ENCODE measurements at places on chromosomes 5 and 9.
A peak's percentile ranks its signal among the peaks of the same experiment; 100 is the strongest.

- DNase-seq: no peak
Measured at GRCh38 chr5:79349047-79349446, 113.1 kb downstream of the JMY start.

DNA sequence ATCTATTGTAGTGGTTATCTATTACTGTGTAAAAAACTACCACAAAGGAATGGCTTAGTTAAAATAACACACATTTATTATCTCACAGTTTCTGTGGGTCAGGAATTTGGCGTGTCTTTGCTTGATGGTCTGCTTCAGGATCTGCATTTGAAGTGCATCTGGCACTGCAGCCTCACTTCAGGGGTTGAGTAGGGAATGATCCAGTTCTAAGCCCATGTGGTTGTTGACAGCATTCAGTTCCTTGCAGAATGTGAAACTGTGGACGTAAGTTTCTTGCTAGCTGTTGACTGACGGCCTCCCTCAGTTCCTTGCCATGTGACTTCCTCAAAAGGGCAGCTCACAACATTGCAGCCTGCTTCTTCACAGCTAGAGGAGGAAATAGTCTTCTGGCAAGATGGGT lies 2.1 kb upstream of the OGN start:
- DNase-seq: no peak

GRCh38 chr5:19608444-19609002 lies 379.5 kb downstream of the CDH18 start:
- no peak for DNase-seq

DNA sequence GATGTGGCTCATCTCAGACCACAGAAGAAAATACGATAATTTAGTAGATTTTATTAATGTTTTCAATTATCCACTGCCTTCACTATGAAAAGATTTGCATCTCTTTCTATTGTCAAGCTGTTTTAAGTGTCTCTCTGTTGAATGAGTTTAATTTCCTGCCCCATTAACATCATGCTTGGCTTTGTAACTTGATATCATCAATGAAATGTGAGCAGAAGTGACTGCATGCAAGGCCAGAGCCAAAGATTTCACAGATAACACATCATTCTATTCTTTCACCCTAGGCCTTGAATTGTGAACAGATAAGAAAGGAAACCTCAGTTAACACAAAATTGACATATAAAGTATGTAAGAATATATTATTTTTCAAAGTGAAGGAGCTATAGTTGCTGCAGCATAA lies 986.4 kb upstream of the CDH18 start:
- DNase-seq: peak; percentile 21

DNA sequence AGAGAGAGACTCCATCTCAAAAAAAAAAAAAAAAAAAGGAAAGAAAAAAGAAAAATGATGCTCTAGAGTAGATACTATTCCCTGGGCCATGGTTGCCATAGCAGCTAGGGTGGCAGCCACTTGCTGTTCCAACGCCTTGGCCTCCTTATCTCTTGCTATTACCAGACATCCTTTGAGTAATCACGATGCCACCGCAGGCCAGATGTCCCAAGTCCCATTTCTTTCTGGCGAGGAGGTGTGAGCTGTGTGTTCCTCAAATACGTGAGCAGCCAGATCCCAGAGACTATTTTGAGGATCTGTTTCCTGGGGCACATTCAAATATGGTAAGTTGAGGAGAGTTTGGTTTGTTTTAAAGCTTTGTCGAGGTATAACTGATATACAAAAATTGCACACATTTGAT lies 23.4 kb upstream of the GFPT2 start:
- no peak for DNase-seq

GRCh38 chr9:129458155-129458661 lies 162.7 kb downstream of the C9orf50 start:
- DNase-seq: peak; percentile 75

GRCh38 chr5:45508135-45508534 lies 188.0 kb downstream of the HCN1 start:
- DNase-seq: no peak

GRCh38 chr5:143652108-143652700 lies 159.8 kb upstream of the HMHB1 start:
- no peak for DNase-seq

- no peak for DNase-seq
Measured at GRCh38 chr9:85713897-85714296, 27.9 kb downstream of the AGTPBP1 start.

GRCh38 chr9:112465352-112465751 lies 21.3 kb upstream of the KIAA1958 start:
- no peak for DNase-seq

- DNase-seq: no peak
Measured at GRCh38 chr5:135814812-135815211, 19.7 kb upstream of the SLC25A48 start.

DNA sequence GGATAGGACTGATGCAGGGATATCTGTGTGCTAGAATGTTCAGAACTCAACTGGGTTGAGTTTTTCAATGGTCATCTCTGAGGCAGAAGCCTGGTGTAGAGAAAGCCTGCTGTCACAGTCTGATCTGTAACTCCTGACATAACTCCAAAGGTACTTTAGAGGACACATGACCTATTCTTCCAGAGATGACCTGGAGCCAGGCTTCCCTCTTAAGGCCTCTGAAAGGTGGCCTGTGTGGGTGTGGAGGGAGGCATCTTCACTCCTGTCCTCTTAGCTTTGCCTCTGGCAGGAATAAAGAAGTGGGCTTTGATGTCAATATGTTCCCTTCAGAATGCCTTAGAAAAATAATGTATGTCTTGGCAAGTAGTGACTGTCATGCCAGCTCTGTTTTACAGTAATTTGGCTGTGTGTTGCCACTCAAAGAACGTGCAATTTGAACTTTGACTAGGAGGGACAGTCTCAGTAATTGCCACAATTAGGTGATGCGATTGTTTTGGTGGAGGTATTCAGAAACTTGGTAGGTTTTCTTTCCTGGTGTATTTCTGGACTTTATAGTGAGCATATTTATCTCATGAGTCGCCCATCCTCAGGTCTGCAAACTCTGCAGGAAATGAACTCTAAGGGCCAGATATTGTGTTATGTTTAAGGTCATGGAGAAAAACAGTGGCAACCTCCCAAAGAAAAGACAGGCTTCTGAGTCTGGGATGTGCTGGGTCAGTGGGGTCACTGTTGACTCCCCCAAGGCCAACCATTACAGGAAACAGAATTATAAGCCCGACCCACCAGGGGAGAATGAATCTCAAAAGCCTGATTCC lies 3.2 kb upstream of the C5orf63 start:
- no peak for DNase-seq

DNA sequence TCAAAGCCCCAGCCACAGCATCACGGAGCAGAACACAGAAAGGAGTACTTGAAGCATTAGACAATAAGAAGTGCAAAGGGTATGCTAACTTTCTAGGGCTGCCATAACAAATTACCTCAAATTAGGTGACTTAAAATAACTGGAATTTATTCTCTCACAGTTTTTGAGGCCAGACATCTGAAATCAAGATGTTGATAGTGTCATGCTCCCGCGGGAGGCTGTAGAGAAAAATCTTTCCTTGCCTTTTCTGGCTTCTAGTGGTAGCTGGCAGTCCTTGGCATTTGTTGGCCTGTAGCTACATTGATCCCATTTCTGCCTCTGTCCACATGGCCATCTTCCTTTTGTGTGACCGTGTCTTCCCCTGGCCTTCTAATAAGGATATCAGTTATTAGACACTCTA lies 51.9 kb upstream of the SPDL1 start:
- no peak for DNase-seq

GRCh38 chr5:116942622-116943021 lies 368.0 kb upstream of the SEMA6A start:
- DNase-seq: no peak

- DNase-seq: peak; percentile 78
Measured at GRCh38 chr9:112308588-112308987, 24.8 kb downstream of the PTBP3 start.

DNA sequence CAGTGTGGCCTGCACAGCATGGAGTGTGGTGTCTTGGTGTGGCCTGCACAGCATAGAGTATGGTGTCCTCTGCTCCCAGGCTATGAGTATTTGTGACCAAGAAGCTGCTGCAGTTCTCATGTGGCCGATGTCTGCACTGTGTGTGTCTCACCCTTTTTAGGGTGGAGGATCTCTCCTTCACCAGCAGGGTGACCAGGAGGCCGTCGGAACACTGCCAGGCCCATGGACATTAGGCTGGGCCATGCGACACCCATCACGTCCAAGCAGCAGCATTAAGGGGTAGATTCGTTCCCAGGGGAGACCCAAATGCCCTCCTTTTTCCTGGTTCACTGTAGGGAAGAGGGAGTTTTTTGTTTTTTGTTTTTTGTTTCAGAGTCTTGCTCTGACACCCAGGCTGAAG lies 115.3 kb upstream of the SPIN1 start:
- no peak for DNase-seq

GRCh38 chr5:94395468-94395867 lies 222.9 kb downstream of the KIAA0825 start:
- DNase-seq: no peak

GRCh38 chr5:167899490-167900070 lies 391.9 kb upstream of the WWC1 start:
- DNase-seq: no peak

DNA sequence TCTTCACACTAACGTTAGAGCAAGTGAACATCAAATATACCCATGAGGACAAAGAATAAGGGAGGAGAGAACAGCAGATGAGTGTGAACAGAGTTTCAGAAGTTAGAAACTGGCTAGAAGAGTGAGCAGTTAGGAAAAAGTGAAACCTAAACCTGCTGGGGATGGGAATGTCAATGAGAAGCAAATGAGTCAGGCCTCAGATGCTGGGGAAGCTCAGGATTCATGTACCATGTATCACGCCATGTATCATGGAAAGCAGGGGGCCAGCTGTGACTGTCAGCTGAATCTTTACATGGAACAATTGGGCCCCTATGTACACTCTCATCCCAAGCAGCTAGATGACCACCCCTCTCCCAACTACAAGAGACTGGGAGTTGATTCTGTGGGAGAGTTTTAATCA lies 16.2 kb downstream of the GDF9 start:
- DNase-seq: no peak

- DNase-seq: no peak
Measured at GRCh38 chr5:123452401-123452800, 29.2 kb upstream of the CEP120 start.

- no peak for DNase-seq
Measured at GRCh38 chr9:16308645-16309044, 561.8 kb downstream of the BNC2 start.

- DNase-seq: no peak
Measured at GRCh38 chr5:74579215-74579614, 61.3 kb downstream of the ENC1 start.

- no peak for DNase-seq
Measured at GRCh38 chr9:15304632-15305031, 2.4 kb downstream of the TTC39B start.

- DNase-seq: no peak
Measured at GRCh38 chr5:58491216-58491892, at the start of gene GAPT. TSS of gene GAPT (plus strand) at chr5:58491435. CDS start at chr5:58494537, 3,102 bp downstream.

GRCh38 chr9:137986268-137987099 lies 108.9 kb downstream of the CACNA1B start:
- no peak for DNase-seq

- DNase-seq: no peak
Measured at GRCh38 chr5:146321571-146321970, 17.1 kb upstream of the POU4F3 start.

DNA sequence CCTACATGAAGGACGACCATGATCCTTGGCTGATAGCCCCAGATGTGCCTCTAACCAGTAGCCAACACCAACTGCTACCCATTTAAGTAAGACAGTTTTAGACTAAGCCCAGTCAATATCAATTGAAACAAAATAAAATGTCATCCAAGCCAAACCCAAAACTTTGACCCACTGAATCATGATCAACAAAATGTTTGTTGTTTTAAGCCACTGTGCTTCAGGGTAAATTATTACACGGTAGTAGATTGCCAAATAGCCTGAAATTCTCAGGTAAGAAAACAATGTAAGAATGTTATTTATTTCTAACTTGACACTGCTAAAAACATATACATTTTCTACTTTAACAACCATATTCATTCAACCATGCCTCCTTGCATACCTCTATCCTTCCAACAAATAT lies 105.5 kb upstream of the PAPPA start:
- DNase-seq: no peak

- no peak for DNase-seq
Measured at GRCh38 chr5:141369994-141370848, at the start of gene PCDHGB3. TSS of gene PCDHGB3 (plus strand) at chr5:141370242. CDS start at chr5:141370395, 153 bp downstream.

DNA sequence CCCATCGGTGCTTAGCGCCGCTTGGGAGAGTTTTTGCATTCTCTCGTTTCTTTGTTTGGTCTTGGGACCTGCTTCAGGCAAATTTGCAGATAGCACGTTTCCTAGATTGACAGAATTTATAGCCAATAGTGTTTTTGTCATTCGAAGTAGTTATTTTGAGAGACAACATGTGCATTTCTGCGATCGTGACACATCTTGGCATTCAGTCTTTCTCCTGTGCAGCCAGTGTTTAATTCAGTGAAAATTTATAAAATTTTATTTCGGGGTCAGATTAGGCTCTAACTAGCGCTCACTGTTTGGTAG lies 830 bp downstream of the PRRC1 start:
- DNase-seq: no peak

- DNase-seq: no peak
Measured at GRCh38 chr9:95124582-95125367, 192.7 kb downstream of the FANCC start.

DNA sequence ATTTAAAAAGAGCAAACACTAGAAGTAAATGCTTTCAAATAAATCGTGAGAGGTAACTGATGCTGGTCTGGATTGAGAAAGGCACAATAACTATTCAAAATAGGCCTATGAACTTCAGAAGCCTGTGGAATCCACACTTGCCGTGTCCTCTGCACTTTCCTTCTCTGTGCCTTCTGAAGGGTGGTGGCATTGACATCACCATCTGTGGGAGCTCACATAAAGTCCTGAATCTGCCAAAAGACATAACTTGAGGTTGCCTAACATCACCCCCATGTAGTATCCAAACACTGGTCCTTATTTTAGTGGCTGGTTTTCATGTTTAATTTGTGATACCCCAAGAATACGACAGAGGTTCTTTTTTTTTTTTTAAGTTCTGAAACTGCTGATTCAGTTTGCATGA lies 59.8 kb downstream of the IRF1 start:
- no peak for DNase-seq

DNA sequence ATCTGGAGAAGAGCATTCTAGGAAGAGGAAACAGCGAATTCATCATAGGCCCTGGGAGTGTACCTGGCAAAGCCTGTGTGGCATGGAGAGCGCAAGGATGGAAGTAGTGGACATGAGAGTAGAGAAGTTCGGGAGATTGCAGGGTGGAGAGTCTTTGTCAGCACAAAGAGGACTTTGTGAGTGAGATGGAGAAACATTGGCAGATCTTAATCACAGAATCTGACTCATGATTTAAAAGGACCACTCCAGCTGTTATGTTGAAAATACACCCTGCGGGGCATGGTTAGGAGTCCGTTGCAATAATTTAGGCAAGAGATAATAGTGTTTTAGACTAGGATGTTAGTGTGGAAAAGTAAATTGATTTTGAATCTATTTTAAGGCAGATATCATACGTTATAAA lies 116.9 kb downstream of the HACD4 start:
- DNase-seq: no peak

- DNase-seq: no peak
Measured at GRCh38 chr5:102324714-102325113, 28.6 kb upstream of the SLCO4C1 start.

GRCh38 chr5:170403675-170404074 lies 14.5 kb upstream of the KCNMB1 start:
- DNase-seq: no peak

GRCh38 chr9:10008101-10008799 lies 604.6 kb downstream of the PTPRD start:
- no peak for DNase-seq

All from NCI-H1092 (cell line).